Suprapubic skin (tissue), 4 donors: ENCODE measurements at places on chromosomes 16 and 17. TPM values are rescaled to one million over a fixed set of nuclear protein-coding genes. Genes with fewer than 3 reads are reported as not detected.

Gene PRAC2
- not detected for total RNA-seq

Gene CTRB2
- not detected for total RNA-seq

Gene AKAP1
- total RNA-seq = 62.4 TPM

Gene TVP23A
- 0.64 TPM for total RNA-seq

Gene SLC16A13
- total RNA-seq = 1.5 TPM

Gene PYDC1
- total RNA-seq = 17.7 TPM

Gene HYDIN
- not detected for total RNA-seq

Gene MED13
- total RNA-seq = 72.7 TPM

Gene HID1
- 5.5 TPM for total RNA-seq

Gene RNF112
- total RNA-seq = 1.1 TPM

- DNase-seq = no peak
These were observed 35.4 kb downstream of the OMG start for GRCh38 chr17:31261601-31262000.

GRCh38 chr16:27471661-27472060 is 69.7 kb downstream of the IL21R start:
- no peak for DNase-seq

GRCh38 chr17:42817866-42818265 is 6.2 kb downstream of the BECN1 start:
- DNase-seq = no peak

- DNase-seq = no peak
These were observed 2.4 kb upstream of the PERCC1 start for GRCh38 chr16:1428511-1428910.

DNA sequence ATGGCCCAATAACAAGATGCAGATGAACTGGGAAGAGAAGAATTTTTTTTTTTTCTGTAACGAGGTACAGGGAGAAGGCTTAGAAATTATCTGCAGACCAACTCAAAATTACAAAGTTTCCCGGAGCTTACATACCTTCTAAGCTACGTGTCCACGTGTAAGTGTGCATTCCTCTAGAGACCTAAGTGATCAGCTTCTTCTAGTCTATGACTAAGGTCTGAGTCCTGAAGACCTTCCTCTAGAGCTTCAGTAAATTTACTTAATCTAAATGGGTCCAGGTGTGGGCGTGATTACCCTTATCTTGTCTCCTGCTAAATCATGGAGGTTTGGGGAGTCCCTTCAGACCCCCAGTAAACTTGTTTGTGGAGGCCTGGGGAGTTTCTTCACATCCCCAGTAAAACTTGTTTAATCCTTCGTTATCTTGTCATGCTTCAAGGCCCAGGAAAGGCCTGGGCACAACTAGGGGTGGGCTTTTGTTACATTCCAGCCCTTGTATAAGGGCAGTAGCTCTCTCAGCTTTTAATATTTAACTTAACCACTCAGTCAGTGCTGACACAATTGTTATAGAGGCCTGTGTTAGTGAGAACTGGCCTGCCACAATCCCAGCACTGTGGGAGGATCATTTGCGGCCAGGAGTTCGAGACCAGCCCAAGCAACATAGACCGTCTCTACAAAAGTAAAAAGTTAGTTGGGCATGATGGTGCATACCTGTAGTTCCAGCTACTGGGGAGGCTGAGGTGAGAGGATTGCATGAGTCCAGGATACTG is 342.3 kb downstream of the SNX29 start:
- no peak for DNase-seq

GRCh38 chr16:49604602-49605001 is 231.0 kb downstream of the C16orf78 start:
- no peak for DNase-seq

DNA sequence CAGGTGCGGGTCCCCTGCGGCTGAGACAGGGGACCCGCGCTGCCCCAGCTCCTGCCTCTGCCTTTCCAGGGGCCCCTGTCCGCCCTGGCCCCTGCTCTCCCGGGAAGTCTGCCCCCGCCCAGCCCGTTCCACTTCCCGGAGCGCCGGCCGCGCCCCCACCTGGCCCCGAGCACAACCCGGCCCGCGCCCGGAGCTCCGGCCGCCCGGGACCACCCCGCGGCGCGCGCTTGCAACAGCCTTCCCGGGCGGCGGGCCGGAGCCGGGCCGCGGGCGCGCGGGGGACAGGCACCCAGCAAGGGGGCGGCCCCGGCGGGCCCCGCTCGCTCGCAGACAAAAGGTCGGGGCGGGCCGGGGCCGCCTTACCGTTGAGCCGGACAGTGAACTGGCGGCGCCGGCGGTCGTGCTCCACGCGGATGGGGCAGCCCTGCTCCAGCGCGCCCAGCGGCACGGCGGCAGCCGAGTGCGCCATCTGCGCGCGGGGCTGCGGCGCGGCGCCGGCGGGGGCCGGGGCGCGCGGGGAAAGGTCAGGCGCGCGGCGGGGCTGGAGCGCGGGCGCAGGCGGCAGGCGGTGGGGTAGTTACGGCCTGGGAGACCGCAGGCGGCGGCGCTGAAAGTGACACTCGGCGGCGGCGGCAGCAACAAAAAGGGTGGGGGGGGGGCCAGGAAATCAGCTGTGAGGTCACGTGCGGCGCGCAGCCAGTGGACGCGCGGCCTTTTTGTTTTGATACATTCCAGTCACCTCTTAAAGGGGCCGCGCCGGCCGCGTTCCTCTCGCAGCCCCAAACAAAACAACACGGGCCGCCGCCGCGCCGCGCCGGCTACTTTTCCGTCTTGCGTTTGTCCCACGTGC is at the start of gene NATD1:
Gene NATD1, minus strand, starts transcription at position 615 of the 850 bp plus-strand sequence. Its CDS starts 146 bp downstream, at position 469.
- DNase-seq = peak; percentile 90

GRCh38 chr16:57643910-57644309 is 15.5 kb downstream of the ADGRG1 start:
- DNase-seq = no peak

- peak; percentile 67 for DNase-seq
These were observed 188.6 kb upstream of the PSMD7 start for GRCh38 chr16:74107795-74108610.

- no peak for DNase-seq
These were observed 3.0 kb upstream of the KAT8 start for GRCh38 chr16:31114468-31114867.

DNA sequence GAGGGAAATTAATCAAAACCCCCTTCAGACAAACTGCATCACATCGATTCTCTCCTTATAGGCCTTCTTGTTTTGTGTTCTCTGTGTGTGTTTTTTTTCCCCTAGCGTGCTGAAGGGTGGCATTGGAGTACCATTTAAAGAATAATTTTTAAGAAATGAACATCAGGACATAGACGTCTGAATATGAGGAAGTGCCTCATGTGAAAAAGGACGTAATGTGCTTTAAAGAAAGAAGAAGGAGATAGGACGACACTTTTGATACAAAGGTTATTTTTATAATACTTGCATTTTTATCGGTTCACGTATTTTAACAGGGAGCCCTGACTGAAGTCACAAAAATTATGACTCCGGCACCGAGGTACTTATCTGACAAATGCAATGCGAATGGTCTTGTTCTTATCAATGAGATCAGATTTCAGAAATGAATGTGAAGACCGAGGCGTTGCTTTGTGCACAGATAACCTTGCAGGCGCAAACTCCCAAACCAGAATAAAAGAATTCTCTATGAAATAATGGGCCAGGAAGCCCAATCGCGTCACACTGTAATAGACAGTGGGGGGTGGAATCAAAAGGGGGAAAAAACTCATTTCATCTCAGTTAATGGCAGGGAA is 606.3 kb downstream of the MAF start:
- no peak for DNase-seq

DNA sequence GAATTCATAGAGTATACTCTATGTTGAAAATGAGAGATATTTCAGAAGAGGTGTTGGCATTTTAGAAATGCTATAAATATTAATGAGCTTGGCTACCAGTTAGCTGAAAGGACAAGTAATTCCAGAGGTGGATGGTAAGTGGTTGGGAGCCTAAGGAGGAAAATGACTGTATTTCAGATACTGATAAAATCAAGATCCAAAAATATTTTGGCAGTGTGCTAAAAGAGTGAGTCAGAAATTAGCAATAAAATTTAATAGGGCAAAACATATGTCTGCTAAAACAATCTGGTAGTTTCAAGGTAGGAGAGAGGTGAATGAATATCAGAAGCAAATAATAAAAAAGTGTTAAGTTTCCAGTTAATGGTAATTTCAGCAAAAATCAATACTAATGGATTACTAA is 1287.9 kb downstream of the CDH8 start:
- no peak for DNase-seq

DNA sequence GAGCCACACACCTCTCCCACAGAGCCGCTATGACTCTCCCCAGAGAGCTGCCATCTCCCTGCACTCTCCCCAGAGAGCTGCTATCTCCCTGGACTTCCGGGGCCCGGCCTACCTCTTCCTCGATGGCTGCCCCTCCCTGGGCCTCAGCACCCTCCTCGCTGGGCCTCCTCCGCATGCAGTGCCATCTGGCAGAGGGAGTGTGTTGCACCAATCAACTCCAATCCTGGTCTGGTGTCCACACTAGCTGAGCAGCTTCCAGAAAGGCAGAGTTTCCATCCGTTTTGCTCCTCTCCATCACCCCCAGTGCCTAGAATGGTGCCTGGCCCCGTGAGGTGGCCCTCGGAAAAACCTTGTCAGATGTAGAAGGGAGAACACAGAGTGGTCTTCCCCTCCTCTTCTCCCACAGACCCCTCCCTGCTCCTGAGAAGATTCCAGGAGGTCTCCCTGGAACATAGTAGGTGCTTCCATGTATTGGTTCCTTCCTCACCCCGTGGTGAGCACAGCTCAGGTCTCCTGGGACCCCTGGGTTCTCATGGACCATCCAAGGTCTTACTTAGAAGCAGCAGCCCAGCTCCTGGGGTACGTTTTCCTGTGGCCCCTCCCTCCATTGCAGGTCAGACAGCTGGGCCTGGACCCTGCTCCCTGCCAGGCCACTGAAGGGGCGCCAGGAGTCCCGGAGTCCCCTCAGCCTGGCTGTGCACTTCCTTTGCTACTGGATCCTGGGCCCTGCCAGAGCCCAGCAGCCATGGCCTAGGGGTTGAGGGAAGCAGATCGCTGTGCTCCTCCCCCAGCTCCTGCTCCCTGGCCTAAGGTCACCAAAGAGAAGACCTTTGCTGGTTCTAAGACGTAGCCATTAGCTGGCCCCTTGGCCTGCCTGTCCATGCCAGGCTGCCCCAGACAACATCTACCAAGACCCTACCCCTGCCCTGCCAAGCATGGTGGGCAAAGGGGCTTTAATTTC is 233.8 kb upstream of the GSE1 start:
- no peak for DNase-seq

- peak; percentile 13 for DNase-seq
These were observed 19.5 kb downstream of the TRAF4 start for GRCh38 chr17:28763137-28763799.

DNA sequence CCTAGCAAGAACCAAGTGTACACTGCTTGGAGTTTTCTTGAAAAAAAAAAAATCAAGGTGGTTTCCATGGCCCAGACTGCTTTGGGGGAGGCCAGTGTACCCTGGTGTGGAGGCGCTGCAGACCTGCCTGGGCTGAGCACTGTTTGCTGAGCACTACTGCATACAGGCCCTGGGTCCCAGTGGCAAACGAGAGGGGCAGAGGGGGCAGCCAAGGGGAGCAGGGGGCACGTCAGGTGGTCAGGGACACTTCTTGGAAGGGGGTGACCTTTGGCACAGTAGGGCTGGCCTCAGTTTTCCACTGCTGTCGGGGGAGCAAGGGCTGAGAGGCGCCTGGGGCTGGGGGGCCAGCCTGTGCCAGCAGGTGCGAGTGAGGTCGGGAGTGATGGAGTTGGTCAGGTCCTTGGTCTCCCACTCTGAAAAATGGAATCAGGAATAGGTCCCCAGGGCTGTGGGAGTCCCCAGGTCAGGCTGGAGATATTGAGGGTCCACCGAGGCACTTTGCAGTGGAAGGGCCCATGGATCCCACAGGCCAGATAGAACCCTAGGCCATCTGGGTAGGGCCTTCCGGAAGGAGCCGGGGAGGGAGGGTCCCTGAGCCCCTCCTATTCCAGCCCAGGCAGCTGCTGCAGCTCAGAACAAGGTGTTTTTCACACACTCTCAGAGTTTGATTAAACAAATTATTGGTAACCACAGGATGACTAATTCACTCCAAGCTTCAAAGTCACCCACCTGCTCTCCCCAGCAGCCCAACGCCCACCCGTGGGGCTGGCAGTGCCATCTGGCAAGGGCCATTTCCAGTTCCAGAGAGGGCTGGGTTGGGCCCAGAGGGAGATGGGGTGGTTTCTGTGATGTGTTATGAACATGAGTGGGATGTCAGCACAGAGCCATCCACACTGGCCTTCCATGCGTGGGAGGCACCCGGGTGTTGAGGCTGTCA is 3.5 kb downstream of the ZFPM1 start:
- DNase-seq = no peak

DNA sequence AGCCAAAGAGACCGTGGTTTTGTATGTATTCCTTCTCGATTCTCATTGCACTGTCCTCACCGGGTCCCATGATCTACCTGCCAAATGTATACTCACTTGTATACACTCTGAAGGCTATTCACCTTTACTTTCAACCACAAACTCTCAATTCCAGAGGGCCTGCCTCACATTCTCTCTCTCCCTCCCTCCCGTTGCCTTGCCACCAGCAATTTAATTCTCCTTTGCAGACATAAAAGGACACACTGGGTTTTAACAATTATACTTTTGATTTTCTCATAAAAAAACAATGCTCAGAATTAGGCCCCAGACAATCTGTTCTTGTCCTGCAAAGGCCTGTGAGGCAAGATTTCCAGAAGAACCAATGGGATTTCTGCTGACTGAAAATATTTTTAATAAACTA is 265.1 kb upstream of the PSMD7 start:
- DNase-seq = no peak

GRCh38 chr17:77882481-77883212 is 75.9 kb upstream of the TNRC6C start:
- no peak for DNase-seq

GRCh38 chr17:27489045-27489715 is 32.9 kb downstream of the KSR1 start:
- DNase-seq = peak; percentile 92

DNA sequence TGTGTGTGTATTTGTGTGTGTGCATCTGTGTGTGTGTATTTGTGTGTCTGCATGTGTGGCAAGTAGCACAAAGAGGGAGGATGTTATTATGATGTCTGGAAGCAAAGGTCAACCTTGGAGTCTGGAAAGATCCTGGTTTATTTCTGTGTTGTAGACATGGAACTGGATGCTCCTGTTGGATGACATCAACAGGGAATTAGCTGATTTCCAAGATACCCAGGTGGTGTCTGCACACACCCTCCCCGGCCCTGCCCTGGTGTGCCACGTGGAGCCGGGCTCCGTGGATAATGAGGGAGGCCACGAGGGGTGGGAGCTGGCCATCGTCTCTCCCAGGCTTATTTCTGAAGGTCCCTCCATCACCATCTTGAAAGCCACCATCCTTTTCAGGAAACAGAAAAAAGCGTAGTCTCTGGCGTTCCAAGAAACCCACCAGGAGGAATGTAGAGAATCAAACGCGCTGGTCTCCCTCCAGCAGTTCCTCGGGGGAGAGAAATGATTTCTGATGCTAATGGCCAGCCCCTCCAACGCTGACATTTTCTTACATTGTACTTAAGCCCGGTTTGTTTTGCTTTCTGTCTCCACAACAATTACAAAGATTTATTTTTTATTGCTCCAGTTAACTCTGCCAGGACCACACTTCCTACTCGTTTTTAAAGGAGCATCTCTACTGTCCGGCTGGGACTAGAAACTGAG is 93.3 kb downstream of the FOXL1 start:
- DNase-seq = no peak

- DNase-seq = no peak
These were observed 20.0 kb downstream of the HS3ST3B1 start for GRCh38 chr17:14320734-14321475.

GRCh38 chr16:31713071-31713944 is 160.3 kb upstream of the ZNF267 start:
- DNase-seq = peak; percentile 96

- DNase-seq = no peak
These were observed 62.2 kb downstream of the DHRS7C start for GRCh38 chr17:9729034-9729650.
